ENCODE measurements at places on chromosomes 7 and 10.

- DNase-seq, result no peak
These were observed 654.9 kb downstream of the KCNMA1 start for GRCh38 chr10:76982671-76983070.

DNA sequence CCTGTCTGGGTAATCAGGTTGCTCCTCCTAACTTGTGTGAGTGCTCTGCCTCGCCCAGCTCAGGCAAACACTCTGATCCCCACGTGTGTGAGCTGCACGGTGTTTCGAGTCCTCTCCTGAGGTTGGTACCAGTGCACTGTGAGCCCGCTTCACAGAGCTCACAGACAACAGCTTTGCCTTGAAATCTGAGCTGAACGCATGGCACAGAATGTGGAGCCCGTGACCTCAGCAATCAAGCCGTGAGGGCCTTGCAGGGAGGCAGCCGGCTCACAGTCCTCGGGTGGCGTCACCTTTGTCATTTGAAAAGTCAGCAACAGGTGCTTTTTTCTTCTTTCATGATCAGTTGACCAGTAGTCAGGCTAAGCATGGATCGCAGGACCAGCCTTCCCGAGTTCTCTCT is 60.2 kb upstream of the ADGRA1 start:
- DNase-seq, result no peak

DNA sequence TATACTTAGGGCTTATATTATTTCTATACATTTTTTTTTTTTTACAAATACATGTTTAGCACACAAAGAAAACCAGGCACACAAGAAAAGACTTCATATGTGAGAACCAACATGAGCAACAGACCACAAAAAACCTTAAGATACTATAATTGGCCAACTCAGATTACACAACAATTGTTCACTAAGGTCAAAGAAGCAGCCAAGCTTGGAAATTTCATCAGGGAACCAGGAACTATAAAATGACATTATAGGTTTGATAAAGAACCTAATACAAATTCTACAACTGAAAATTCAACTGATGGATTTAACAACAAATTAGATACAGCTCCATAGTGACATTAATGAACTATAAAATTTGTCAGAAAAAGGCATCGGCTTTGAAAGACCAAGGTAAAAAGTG is 4.4 kb upstream of the LUC7L2 start:
- no peak for DNase-seq

DNA sequence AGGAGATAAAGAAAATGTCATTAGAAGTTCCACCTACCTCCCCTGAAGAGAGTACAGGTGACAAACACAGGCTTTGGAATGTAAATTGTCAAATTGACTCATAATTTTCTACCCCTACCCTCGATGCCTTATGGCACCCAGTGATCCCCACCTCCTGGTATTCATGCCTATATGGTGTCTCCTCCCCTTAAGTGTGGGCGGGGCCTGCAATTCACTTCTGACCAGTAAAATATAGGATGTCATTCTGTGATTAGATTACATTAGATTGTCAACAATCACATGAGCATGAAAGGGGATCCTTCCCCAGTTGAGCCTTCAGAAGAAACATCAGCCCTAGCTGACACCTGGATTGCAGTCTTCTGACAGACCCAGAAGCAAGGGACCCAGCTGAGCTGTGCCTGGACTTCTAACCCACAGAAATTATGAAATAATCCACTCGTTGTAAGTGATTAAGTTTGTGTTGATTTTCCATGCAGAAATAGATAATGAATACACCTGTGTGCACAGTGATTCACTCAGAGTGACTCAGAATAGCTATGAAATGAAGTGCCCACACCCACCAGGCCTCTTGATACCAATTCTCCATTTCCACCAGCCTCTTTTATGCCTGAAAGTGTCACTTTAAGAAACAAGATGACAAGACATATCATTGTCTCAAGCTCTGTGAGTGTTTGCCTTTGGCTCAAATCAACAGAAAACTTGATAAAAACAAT is 8.5 kb upstream of the SLC39A12 start:
- no peak for DNase-seq

GRCh38 chr7:134593530-134594392 is 44.9 kb downstream of the AKR1B15 start:
- DNase-seq, result peak; percentile 82

DNA sequence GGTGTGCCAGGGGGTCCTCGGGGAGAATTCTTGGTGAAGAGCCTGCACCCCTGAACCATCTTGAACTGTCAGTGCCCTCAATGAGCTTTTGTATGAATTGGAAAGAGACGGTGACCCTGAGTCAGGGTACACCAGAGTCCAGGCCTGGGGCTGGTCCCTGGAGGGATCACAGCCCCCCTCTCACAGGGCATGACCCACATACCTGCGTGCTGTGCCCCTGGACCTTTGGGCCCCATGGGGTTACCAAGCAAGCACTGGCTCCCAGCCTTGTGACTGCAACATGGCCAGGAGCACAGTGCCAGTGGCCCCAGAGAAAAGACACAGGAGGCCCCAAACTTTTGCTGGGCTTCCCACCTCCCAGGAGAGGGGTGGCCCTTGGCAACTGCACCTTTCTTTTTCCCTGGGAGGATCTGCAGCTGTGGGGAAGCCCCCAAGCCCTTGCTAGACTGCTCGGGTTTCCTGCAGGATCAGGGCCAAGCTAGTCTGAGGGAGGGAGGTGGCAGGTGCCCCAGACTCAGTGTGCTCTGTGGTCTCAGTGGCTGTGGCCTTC is 153.5 kb downstream of the ZNF248 start:
- DNase-seq, result no peak

GRCh38 chr10:78335691-78336401 is 302.2 kb downstream of the RPS24 start:
- no peak for DNase-seq

GRCh38 chr7:38049679-38050078 is 128.4 kb upstream of the STARD3NL start:
- DNase-seq, result no peak

GRCh38 chr10:49282879-49283341 is 16.1 kb upstream of the C10orf71 start:
- DNase-seq, result no peak

DNA sequence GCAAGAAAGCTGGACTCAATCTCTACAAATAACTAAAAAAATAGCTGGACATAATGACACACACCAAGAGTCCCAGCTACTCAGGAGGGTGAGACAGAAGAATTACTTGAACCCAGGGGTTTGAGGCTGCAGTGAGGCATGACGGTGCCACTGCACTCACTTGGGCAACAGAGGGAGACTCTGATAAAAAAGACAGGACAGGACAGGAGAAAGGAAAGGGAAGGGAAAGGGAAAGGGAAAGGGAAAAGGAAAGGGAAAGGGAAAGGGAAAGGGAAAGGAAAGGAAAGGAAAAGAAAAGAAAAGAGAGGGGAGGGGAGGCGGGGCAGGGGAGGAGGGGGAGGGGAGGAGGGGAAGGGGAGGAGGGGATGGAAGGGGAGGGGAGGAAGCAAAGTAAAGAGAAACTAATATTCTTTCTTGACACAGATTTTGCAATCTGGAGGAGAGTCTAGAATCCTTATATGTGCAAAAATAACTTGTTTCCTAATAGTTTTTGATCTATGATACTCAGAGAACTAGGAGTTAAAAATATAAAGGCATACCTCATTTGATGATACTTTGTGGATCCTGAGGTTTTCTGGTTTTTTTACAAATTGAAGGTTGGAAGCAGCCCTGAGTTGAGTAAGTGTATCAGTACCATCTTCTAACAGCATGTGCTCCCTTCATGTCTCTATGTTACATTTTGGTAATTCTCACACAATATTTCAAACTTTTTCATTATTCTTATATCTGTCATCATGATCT is 8.0 kb downstream of the SAR1A start:
- DNase-seq, result no peak

DNA sequence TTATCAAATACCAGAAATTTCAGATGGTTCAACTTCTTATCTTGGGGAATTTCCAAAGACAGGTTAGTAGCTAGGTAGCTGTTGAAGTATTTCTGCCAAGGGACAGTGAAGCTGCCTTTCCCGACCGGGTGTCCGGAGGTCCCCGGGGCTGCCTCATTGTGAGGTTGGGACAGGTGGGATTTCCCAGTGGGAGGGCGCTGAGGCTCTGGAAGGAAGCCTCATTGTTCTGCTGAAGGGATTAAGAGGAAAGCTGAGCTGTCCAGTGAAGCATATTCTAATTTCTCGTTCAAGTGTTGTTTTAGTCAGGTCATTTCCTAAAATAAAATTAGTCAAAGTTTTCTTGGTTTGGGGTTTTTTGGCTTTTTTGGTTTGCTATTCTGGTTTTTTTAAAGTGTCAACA is 244.2 kb downstream of the MGMT start:
- no peak for DNase-seq

DNA sequence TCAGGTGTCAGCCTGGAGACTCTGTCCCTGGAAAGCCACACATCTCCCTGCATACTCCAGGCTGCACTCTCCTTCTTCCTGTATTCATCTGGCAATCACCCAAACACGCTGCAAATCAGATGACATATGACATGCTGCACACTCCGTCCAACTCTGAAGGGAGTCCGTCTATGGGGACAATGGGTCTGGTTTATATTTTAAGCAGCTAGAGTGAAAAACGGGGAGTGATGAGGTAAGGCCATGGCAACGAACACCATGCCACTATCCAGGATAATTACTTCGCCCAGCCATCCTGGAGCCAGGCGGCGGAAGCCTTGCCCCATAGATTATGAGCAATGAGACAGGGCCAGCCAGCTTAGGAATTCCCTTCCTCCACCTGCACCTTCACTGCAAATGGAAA is 140.1 kb downstream of the PLXNA4 start:
- no peak for DNase-seq

DNA sequence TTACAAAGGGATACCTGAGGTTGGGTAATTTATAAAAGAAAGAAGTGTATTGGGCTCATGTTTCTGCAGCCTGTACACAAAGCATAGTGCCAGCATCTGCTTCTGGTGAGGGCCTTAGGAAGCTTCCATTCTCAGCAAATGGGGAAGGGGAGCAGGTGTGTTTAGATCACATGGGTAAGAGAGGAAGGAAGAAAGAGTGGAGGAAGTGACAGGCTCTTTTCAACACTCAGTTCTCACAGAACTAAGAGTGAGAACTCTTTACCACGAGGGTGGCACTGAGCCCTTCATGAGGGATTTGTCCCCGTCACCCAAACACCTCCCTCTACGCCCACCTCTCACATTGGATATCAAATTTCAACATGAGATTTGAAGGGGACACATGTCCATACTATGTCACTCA is 506 bp upstream of the FAM170B start:
- DNase-seq, result no peak

GRCh38 chr10:119737823-119738222 is 12.0 kb downstream of the INPP5F start:
- no peak for DNase-seq

- DNase-seq, result no peak
These were observed 149.4 kb downstream of the WDR37 start for GRCh38 chr10:1205450-1206030.

DNA sequence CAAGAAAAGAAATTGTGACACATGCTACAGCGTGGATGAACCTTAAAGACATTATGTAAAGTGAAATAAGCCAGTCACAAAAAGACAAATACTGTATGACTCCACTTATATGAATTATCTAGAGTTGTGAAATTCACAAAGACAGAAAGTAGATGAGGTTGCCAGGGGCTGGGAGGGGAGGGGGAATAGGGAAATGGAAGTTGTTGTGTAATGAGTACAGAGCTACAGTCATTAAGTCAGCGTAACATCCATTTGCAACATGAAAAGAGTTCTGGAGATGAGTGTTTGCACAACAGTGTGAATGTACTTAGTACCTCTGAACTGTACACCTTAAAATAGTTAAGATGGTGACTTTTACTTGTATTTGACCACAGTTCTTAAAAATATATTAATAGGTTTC is 112.1 kb upstream of the CDK1 start:
- DNase-seq, result no peak

- DNase-seq, result no peak
These were observed 195.0 kb upstream of the AGK start for GRCh38 chr7:141356161-141356560.

GRCh38 chr7:151541709-151542499 is 22.2 kb upstream of the RHEB start:
- DNase-seq, result no peak

DNA sequence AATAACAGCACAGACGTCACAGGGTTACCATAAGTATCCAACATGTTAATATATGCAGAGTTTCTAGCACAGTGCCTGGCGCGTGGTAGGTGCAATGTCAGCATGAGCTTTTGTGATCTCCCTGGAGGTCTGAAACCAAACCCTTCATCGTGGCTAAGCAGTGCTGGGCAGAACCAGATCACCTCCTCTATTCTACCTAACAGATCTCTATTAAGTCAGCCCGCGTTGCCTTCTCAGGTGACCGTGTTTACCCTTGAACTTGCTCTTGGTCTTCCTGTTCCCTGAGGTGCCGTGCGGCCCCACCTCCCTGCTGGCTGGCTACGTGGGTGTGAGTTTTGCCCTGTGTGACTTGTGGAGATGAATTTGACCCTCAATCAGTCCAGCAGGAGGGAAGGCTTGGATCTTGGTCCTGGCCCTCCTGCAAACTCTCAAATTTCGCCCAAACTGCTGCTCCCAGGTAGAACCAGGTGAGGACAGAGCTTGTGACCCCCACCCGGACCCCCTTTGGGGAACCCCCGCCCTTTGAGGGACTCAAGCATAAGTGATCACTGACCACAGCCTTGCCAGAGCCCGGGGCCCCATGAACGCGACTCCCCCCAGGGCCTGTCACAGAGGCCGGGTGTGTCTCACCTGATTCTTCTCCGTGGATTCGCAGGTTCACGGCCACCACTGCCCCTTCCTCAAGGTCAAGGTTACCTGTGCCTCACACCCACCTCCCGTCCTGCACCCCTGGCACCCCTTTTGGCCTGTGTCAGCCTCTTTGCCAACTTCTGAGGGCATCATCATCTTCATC is 54.2 kb downstream of the ELFN1 start:
- no peak for DNase-seq

DNA sequence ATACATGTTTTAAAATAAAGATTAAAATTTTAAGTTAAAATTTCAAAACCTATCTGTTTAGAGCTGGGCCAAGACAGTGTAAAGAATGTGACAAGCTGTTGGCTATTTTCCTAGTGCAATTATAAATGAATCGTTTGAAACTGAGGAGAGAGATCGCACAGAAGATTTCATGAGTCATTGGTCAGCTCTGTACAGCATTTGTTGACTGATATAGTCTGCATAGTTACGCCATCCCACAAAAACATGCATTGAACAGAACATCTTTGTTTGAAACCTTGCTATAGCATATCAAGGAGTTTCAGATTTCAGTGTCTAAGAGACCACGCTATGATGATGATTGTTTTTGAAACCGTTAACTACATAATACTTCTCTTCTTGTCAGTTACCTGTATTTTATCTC is 1.3 kb upstream of the C10orf67 start:
- DNase-seq, result no peak

- DNase-seq, result peak; percentile 24
These were observed 41.2 kb downstream of the TACR2 start for GRCh38 chr10:69375307-69376151.

DNA sequence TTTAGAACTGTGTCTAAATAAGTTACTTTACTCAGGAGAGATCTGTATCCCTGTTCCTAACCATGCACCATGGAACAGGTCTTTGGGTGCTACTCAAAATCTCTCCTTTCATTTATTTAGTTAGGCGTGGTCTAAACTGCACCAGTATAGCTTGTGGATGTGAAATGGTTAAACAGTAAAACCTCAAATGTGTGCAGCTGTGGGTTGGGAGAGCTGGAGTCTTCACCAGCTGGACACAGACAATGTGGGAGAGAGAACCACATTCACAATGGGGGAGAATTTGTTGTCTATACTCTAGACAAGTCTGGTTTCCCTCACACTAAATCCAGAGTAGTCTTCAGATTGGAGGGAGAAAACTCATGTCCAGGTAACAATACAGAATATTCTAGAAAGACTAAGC is 31.2 kb upstream of the IKZF1 start:
- DNase-seq, result no peak
